ENCODE measurements at places on chromosomes 2 and 18.

DNA sequence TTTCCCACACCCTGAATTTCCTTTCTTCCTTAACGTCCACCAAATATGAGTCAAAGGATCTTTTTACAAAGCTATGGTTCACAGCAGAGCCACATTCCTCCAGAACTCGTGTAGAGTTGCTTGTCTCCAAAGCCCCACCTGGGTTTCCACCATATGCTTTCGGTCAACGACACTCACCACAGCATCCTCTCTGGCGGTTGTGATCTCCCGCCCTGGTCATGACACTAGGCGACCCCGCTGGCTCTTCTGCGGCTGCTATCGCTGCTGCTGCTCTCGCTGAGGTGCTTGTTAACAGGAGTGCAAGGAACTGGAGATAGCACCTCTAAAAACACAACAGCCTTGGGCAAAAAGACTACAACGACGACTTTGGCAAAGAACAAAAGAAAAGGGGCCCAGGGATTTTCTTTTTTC is 340 bp downstream of the SLC40A1 start:
- no peak for DNase-seq

- no peak for DNase-seq
These were observed 61.3 kb downstream of the HPCAL1 start for GRCh38 chr2:10363861-10364610.

GRCh38 chr2:10495988-10496313 is 47.8 kb upstream of the ODC1 start:
- no peak for DNase-seq

DNA sequence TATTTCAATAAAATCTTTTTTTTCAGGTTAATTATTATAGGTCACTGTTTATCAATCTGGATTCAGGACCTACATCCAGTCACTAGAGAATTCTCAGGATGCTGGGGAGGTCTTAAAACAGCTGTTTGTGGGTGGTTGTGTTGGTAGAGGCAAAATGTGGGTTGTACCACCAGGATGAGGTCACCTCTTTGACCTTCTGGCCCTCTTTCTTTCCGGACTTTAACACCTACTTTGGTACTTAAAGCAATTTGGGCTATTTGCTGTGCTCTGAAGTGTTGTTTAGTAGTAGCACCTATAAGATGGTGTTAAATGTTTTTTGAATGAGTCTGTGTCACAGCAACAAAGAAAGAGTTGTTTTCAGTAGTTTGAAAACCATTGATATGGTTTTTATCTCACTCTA is 14.6 kb downstream of the EML4 start:
- no peak for DNase-seq

- DNase-seq, result no peak
These were observed 95.7 kb upstream of the SERTAD2 start for GRCh38 chr2:64749446-64749845.

GRCh38 chr2:167388497-167388896 is 500.2 kb downstream of the XIRP2 start:
- no peak for DNase-seq

DNA sequence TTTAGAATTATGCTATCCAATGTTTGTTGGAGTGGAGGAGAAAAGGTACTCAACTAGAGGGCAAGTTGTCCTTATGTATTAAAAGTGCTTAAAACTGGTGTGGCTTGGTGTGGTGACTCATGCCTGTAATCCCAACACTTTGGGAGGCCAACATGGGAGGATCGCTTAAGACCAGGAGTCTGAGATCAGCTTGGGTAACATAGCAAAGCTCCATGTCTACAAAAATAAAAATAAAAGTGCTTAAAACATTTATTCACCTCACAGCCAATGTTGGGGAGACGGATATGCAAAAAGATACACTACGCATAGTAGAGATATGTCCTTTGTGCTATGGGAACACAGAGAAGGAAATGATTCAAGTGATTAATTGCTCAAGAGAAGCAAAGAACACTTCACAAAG is 19.3 kb upstream of the TNFAIP6 start:
- no peak for DNase-seq

- DNase-seq, result no peak
These were observed 41.6 kb downstream of the SLC25A12 start for GRCh38 chr2:171852366-171852888.

DNA sequence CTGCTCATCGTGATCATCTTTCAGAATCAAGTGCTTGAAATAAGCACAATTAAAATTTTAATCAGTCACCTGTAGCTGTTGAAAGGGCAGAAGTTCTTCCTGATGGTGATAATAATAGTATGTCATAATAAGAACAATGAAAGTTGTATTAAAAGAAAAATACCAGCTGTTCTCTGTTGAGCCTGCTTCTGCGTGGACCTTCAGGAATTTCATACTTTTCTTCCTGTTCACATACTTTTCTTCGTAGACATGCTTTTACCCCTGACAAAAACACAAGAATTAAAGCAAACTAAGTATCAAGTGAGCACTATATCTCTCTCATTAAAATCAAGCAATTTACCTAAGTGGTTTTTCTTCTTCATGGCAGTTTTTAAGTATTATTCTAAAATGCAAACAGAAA is 79.2 kb downstream of the BARD1 start:
- peak; percentile 3 for DNase-seq

DNA sequence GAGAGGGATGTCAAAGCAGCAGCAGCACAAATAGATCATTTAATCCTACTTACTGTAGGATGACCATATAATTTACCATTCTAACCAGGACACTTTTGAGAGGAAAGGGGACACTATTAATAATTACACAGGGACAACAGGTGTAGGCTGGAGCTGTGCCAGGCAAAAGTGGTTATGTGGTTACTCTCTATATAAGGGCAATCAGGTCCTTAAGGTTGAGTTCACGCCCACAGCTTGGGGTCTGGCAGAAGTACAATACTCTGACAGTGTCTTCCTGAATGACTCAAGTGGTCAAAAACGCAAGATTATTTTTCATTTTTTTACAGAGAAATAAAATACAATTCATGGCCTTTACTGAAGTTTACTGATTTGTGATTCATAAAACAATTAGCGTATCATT is 2.8 kb downstream of the PREPL start:
- DNase-seq, result no peak

DNA sequence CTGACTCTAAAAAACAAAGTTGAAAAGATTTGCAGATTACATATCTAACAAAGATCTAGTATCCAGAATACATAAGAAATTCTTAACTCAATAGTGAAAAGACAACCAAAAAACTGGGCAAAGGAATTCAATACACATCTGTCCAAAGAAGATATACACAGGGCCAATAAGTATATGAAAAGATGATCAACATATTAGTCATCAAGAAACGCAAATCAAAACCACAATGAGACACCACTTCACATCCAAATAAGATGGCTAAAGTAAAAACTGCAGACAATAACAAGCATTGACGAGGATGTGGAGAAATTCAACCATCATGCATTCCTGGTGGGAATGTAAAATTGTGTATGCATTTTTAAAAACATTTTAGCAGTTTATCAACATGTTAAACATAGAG is 256.0 kb downstream of the EIPR1 start:
- DNase-seq, result no peak

DNA sequence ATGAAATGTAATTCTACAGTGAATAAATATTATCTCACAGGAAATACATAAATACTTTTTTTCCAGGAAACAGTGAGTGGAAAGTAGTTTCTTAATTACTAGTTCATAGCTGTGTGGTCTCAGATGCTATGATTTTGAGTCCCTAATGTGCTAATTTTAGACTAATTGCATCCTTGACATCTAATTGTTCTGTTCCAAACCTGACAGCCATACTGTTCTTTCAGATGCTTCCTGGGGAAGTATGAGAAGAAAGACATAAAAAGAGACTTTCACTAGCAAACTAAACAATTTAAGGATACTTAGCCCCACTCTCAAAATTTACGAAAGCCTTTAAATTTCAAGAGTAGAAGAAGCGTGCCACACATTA is 350.9 kb upstream of the CDH20 start:
- DNase-seq, result no peak

GRCh38 chr2:54775710-54776109 is 52.2 kb downstream of the EML6 start:
- DNase-seq, result no peak

- DNase-seq, result no peak
These were observed 40.1 kb downstream of the KCMF1 start for GRCh38 chr2:85011098-85011497.

- DNase-seq, result no peak
These were observed 97.0 kb downstream of the NEB start for GRCh38 chr2:151637271-151637781.

GRCh38 chr2:138435701-138436100 is 65.9 kb upstream of the SPOPL start:
- DNase-seq, result no peak

- DNase-seq, result no peak
These were observed 289.9 kb downstream of the SLC8A1 start for GRCh38 chr2:40161986-40162385.

- no peak for DNase-seq
These were observed 59.0 kb upstream of the KLHL14 start for GRCh38 chr18:32831781-32832180.

DNA sequence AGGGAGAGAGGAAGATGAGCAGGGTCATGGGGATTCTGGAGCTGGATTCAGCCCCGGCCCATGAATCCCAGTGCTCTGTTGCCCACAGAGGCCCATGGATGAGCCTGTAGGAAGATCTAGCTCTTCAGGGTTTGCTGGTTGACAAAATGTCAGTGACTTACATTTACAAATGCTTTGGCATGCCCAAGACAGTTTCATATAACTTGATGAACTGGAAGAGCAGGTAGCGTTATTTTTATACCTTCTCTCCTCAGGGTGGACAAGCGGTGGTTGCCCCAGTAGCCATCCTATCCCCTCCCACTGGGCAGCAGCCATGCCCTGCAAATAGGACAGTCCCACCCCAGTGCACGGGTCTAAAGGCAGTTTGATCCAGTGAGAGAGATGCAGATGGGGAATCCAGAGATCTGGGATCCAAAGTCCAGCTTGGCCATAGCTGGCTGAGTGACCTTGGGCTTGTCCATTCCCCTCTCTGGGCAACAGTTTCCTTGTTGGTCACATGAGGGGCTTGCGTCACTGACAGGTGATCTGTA is 21.5 kb upstream of the KCNK3 start:
- no peak for DNase-seq

GRCh38 chr2:20137131-20137571 is 85.7 kb upstream of the LAPTM4A start:
- DNase-seq, result no peak

GRCh38 chr2:109472331-109472959 is 141.3 kb downstream of the SEPTIN10 start:
- no peak for DNase-seq

GRCh38 chr2:223214394-223215253 is 162.6 kb downstream of the KCNE4 start:
- DNase-seq, result no peak

DNA sequence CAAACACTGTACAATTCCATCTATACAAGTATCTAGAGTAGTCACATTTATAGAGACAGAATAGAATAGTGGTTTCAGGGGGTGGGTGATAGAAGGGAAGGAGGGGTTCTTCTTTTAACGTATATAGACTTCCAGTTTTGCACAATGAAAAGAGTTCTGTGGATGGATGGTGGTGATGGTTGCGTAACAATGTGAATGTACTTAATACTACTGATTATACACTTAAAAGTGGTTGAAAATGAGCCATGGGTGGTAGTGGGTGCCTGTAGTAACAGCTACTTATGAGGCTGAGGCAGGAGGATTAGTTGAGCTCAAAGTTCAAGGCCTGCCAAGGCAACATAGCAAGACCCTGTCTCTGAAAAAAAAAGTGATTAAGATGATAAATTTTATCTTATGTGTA is 85.8 kb downstream of the SETBP1 start:
- DNase-seq, result no peak

GRCh38 chr2:98524168-98524567 is 79.5 kb downstream of the INPP4A start:
- no peak for DNase-seq

- DNase-seq, result no peak
These were observed 4.2 kb upstream of the AFF3 start for GRCh38 chr2:100146657-100146960.

- no peak for DNase-seq
These were observed 404.1 kb downstream of the ZEB2 start for GRCh38 chr2:144115739-144116291.

- DNase-seq, result no peak
These were observed 67.3 kb downstream of the KYNU start for GRCh38 chr2:142944721-142945120.
